ENCODE measurements at places on chromosomes 1 and 21.

DNA sequence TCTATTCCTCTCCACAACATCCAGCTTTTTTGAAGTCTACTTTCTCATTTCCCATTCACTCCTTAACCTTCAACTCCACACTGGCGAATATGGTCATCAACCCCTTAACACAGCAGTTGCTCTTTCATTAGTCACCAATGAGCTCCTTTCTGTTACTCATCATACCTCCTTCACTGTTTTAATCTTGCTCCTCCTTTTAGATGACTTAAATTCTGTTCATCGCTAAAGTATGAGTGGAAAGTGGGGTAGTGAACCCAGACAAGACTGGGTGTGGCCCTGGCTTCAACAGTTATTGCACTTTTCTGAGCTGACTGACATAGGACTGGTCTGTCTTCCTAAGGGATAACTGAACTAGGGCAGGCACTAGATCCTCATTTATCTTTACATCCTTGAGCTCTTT, 51.3 kb downstream of the AKT3 start:
- no peak for DNase-seq

GRCh38 chr1:207911856-207912760, 1.2 kb upstream of the CD34 start:
- no peak for DNase-seq

GRCh38 chr1:100184536-100184935, 6.5 kb upstream of the LRRC39 start:
- no peak for DNase-seq

DNA sequence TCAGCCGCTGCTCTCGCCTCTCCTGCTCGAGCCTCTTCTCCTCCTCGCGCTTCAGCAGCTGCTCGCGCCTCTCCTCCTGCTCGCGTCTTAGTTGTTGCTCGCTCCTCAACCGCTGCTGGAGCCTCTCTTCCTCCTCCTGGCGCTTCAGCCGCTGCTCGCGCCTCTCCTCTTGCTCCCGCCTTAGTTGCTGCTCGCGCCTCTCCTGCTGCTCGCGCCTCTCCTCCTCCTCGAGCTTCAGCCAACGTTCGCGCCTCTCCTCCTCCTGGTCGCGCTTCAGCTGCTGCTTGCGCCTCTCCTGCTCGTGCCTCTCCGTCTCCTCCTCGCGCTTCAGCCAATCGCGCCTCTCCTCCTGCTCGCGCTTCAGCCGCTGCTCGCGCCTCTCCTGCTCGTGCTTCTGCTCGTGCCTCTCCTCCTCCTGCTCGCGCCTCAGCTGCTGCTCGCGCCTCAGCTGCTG, 3.7 kb downstream of the TCHH start:
- no peak for DNase-seq

DNA sequence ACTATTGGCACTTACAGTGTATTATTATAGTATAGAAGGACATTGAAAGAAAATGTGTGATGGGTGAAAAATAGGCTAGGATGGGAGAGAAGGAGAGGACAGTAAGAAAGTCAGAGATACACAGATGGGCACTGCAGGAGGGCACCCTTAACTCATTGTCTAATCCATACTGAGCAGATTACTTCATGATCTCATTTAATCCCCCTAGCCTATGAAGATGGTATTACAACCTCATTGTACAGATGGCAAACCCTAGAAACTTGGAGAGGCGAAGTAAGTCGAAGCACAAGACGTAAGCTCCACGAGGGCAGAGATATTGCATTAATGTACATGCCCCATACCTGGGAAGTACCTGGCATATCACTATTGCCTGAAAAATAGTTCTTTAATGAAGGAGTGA, 346.9 kb upstream of the DAB1 start:
- DNase-seq, result no peak

DNA sequence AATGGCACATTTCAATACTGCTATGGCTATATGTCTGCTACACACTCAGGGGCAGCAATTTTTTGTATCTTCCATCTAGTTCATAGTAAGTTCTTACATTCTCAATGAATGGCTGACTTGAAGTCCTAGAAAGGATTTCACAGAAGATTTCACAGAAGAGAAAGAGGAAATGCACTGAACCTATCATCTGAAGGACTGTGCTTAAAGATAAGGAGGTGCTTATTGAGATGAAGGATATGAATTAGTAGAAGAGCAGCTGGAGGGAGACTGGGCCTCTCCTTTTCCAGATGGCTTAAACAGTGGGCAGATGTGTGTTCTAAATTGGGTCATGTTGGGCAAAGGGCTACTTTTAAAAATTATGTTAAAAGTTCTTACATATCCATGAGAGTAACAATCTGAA, 14.6 kb downstream of the ADAR start:
- DNase-seq, result no peak

DNA sequence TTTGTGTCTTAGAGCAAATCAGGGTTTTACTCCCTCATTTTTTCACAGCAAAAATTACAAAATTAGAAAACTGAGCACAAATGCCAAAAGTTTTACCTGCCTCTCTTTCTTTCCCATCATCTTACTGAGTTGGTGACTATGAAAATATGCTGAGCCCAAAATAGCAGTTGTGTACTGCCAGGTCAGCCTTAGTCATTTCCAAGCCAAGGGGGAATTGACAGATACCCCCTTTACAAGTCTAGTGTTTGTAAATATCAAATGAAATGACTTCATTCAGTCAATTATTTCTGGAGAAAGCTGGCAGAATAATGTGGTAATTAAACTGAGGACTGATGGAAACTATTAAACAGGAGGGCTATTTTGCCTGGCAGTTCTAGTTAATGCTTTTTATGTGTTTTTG, 11.4 kb upstream of the GORAB start:
- DNase-seq, result no peak

DNA sequence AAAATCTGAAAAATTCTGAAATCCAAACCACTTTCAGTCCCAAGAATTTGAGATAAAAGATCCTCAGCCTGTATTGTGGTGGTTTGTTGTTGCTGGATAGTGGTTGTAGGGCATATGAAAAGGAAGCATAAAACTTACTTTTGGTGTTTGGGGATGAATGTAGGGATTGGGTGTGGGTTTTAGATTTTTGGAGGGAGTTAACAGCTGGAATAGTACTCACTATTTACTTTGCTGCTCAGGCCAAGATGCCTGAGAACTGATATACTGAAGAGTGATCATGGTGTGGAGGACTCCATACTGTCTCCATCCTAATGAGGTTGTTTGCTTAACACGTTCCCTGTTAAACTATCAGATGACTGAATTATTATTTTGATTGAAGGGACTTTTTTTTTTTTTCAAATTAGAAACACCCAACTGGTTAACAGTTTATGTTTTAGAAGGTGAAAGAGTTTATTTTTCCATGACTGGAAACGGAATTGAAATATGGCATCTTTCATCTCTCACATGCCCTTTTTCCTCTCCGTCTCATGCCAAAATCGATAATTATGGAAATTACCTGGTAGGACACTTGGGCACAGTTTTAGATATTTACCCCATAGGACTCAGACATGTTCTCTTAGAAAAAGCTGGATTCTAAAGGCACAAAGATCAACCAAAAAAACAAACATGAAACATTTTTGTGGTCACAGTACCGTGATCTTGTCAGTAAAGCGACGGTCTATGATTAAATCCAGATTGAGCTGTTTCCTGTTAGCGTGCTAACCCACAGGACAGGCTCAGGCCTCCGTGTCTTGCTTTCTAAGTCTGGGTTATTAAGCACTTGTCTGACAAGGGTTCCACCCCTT, 37.3 kb downstream of the RGL1 start:
- no peak for DNase-seq

DNA sequence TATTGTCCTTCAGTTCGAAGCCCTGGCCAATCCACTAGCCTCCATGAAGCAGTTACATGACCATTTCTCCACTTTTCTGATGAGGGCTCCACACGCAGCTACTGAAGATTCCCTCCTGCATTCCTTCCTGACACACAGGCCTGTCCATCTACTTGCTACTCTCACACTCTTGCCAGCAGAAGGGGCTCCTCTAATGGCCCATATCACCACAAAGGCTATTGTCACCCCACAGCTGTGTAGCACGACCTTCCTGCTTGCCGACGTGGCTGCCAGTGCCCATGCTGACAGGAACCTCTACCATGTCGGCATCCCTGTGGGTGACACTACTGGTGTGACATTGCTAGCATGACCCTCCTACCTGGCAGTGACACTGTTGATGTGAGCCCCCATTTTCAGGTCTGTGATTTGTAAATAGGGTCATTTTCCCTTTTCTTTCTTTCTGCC, 1528.6 kb upstream of the TPTE start:
- DNase-seq, result no peak

- no peak for DNase-seq
Measured at GRCh38 chr1:232979558-232979957, 29.1 kb downstream of the NTPCR start.

GRCh38 chr1:100959502-100960060, 63.7 kb downstream of the SLC30A7 start:
- DNase-seq, result no peak

DNA sequence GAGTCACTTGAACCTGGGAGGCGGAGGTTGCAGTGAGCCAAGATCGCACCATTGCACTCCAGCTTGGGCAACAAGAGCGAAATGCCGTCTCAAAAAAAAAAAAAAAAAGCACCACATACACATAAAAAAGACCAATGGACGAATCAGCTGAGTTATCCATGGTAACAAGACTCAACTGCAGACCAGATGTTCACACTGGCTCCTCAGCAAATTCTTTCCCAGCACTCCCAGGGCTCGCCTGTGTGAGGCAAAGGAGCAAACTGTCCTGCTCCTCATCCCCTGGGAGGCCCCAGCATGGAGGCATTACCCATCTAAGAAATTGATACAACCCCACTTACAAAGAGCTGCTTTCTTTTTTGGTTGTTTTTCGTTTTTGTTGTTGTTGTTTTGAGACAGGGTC, 3.1 kb downstream of the TMEM234 start:
- DNase-seq, result no peak

- peak; percentile 13 for DNase-seq
Measured at GRCh38 chr1:229430761-229431283, 3.1 kb downstream of the ACTA1 start.

DNA sequence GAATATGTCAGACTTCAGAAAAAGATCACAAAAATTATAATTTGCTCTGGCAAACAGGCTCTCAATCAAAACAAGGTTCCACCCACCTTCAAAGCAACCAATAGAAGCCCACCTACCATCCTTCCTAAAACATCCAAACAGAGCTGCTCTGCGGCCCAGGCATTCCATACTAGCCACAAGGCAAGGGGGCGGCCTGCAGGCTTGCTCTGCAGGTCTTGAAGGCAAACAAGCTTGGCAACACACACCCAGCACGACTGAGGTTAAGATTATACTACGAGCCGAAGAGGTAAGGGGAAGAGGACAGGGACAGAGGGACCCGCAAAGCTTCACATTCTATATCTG, 207.3 kb downstream of the SLC45A1 start:
- DNase-seq, result no peak

DNA sequence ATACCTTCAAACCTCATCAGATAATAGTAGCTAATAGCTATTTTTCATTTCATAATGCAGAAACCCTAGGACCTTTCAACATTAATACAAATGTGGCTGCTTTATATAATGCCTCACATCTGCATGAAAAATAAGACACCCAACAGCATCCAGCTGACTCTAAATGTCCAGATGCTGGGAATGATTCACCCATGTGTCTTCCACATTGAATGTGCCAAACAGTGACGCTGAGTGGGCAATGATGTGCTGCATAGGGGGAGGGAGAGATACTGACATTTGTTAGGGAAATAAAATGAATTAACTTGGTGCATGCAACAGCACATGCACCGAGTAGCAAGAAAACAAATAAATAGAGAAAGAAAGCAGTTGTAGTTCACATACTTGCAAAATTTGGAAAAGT, 199.3 kb downstream of the DSCAM start:
- no peak for DNase-seq

- DNase-seq, result no peak
Measured at GRCh38 chr1:47842228-47842919, 154.8 kb downstream of the TRABD2B start.

- no peak for DNase-seq
Measured at GRCh38 chr1:104780470-104781078, 1030.9 kb downstream of the AMY1C start.

DNA sequence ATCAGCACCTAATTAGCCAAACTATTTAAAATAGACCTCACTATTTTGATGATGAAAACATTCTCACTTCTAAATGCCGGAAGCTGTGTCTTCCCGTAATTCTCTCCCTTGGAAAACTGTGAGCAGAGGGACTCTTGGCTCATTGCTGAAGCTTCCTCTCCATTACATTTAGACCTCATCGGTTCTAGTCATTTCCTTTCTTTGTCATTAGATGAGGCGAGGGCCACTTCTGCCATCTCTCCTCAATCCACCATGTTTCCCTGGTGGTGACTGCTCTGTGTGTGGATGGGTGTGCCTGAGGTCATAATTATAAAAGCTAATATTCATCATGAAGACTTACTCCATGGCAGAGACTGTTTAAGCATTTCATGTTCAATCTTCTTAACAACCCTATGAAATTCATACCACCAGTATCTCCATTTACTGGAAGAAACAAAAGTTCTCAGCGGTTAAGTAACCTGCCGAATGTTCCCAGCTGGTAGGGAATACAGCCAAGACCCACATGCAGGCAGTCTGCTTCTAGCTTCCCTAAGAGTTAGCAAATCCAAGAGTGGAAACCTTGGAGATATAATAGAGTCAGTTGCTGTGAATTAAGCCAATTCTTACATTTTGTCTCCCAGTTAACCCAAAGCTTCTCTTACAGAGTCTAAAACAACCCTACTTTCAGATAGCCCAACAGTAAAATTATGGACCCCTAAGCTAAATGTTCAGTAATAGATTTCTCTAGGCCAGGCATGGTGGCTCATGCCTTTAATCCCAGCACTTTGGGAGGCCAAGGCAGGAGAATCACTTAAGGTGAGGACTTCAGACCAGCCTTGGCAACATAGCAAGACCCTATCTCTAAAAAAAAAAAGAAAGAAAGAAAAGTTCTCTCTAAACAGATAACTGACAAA, 156.2 kb downstream of the ZBTB18 start:
- no peak for DNase-seq

All from stimulated activated CD8-positive, alpha-beta memory T cell treated with anti-CD3 and anti-CD28 coated beads, Interleukin-12 subunit alpha, Interleukin-12 subunit beta, amount 100 ng/mL, for 1 hour (primary cell).